ENCODE measurements at places on chromosomes 4 and X.

GRCh38 chr4:20543131-20543530 lies 157.1 kb upstream of the PACRGL start:
- no peak for DNase-seq

GRCh38 chr4:180528003-180528402 lies 1715.2 kb upstream of the TENM3 start:
- no peak for DNase-seq

GRCh38 chrX:22171287-22172060 lies 101.2 kb upstream of the CBLL2 start:
- no peak for DNase-seq

- DNase-seq: no peak
These were observed 4.4 kb downstream of the RTL5 start for GRCh38 chrX:72127332-72127731.

- DNase-seq: peak; percentile 22
These were observed 409.2 kb downstream of the CCSER1 start for GRCh38 chr4:90536408-90536807.

- DNase-seq: no peak
These were observed 6.6 kb downstream of the GUCY2F start for GRCh38 chrX:109475174-109475891.

- peak; percentile 7 for DNase-seq
These were observed 65.3 kb upstream of the FBXW7 start for GRCh38 chr4:152601156-152601555.

DNA sequence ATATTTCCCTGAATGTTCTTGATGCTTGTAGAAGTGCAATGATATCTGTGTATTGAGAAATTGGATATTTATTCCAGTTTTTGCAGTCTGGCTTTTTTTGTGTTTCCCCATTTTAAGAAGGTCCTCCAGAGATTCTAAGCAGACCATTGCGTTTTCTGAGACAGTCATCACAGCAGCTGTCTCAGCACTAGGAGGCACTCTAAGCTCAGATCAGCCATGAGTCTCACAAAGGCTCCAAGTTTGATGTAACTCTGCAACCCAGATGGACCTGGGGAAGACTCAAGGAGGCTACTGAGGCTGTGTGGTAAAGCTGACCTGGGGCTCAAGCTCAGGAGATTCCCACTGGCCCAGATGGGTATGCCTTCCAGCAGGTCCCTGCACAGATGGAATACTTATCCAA lies 89.3 kb upstream of the CYLC1 start:
- DNase-seq: no peak

DNA sequence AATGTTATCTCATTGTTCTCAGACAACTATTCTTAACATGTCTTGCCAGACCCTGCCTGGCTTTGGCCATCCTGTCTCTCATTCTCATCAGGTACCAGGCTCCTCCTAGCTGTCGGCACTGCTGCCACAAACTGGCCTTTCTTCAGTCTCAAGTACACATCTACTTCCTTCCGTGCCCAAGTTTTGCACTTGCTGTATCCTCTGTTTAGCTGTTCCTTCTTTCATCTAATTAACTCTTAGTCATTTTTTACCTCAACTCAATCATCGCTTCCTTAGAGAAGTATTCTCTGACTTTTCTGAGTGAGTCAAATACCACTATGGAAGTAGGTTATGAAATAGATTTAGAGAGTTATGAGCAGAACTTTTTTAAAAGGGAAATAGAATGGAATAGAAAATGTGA lies 19.7 kb downstream of the CXCL3 start:
- DNase-seq: no peak

DNA sequence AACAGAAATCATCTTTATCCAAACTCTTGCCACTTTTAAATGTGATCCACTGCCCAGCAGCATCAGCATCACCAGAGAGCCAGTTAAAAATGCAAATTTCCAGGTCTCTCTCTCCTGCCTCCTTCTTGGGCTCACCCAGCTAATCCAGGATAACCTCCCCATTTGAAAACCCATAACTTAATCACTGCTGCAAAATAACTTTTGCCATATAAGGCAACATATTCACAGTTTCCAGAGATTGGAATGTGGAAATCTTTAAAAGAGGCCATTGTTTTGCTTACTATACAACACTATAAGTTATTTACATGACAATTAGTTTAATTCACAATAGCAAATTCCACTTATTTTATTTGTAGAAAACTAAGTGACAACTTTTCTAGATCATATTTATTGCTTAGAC lies 4.8 kb upstream of the EXOSC9 start:
- no peak for DNase-seq

- peak; percentile 50 for DNase-seq
These were observed at the start of gene IL13RA1 for GRCh38 chrX:118726887-118727685. IL13RA1 (plus strand) TSS chrX:118727606; CDS start chrX:118727639, 33 bp downstream.

Measured in DMS153 (cell line).